ENCODE measurements at places on chromosomes 5 and 9.

GRCh38 chr5:131229623-131230022 lies 34.2 kb upstream of the CDC42SE2 start:
- no peak for DNase-seq

- no peak for DNase-seq
Observed at GRCh38 chr5:118506217-118506852, 482.0 kb downstream of the DTWD2 start.

GRCh38 chr5:50655067-50655809 lies 11.2 kb upstream of the PARP8 start:
- no peak for DNase-seq

- DNase-seq, result no peak
Observed at GRCh38 chr5:116088062-116088461, 3.2 kb downstream of the COMMD10 start.

- DNase-seq, result no peak
Observed at GRCh38 chr5:138955671-138956295, 80.6 kb upstream of the LRRTM2 start.

DNA sequence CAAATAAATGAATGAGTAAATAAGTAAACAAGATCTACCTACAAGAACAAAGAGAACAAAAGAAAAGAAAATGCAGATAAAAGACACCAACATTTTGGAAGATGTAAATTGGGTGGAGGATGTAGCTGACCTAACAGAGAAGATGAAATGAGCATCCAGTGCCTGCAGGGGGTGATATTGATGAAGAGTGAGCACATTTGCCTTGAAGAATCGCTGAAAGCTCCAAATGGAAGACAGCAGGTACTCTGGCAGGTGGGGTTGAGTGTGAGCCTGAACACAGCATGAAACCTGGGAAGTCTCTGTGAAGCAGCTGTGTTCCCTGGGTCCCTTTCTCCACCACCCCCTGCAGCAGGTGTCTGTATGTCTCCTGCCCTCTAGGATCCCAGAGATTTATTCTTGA lies 125.6 kb downstream of the NXNL2 start:
- DNase-seq, result peak; percentile 6

GRCh38 chr5:179233909-179234562 lies 111.2 kb downstream of the ADAMTS2 start:
- no peak for DNase-seq

GRCh38 chr5:164573397-164573796 lies 1068.0 kb downstream of the MAT2B start:
- no peak for DNase-seq

DNA sequence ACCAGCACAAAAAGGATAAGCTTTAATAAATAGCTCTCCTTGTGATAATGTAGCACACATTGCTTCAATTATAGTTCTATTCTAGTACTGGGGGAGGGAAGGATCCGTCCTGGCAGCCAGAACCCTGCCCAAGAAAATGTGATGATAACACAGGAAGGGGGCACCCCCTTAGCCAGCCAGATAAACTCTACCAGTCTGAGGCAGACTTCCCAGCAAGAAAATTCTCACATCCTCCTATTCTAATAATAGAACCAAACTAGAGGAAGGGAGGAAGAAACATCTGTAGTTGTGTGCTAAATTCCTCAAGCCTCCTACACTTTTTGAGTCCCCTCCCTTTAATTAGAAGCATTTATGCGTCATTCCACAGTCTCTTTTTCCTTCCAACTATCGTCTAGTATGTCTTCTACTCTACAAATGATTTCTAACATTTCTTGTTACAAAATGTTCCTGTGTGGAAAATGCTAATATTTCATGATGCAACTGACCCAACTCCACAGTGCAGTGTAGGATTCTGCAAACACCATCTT lies 261.0 kb downstream of the SEMA5A start:
- DNase-seq, result no peak

DNA sequence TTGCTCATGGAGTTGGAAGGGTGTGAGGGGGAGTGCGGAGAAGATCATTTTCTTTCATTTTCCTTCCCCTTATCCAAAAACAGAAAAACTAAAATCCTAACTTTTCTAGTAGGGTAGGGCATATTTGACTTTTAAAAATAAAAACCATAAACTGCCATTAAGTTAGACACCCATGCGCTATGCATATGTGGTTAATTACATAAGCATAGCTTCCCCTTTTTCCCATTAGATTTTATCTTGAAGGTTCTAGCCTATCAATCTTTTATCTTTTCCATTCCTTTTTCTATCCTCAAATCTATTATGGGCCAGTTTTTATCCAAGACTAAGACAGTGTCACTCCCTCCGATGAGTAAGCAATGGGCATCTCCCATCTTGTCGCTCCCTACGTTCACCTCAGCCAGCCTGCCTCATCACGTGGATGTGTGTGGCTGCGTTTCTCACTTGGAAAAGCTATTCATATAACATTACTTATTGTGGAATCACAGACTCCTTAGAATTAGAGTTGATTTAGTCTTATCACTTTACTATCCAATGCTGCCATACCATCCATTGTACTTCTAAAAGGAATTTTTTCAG lies 49.2 kb downstream of the PCSK5 start:
- no peak for DNase-seq

DNA sequence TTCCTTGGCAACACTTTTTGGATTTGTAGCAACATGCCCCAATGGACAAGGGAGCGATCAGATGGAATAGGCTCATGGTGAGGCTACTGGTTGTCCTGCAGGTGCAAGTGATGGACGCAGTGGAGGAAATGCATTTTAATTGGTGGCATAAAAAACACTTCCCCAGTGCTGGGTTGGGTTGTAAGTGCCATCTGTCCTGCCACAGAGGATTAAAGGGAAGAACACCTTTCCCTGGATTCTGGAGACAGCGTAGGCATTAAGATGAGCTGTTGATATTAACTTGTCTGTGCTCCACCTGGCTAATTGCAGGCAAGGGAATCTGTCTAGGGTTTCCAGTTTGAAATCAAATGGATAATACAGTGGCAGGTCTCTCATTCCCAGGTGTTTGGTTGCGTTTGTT lies 173.4 kb downstream of the ZNF462 start:
- no peak for DNase-seq

- DNase-seq, result no peak
Observed at GRCh38 chr9:6414247-6414641, 1.2 kb downstream of the UHRF2 start.

DNA sequence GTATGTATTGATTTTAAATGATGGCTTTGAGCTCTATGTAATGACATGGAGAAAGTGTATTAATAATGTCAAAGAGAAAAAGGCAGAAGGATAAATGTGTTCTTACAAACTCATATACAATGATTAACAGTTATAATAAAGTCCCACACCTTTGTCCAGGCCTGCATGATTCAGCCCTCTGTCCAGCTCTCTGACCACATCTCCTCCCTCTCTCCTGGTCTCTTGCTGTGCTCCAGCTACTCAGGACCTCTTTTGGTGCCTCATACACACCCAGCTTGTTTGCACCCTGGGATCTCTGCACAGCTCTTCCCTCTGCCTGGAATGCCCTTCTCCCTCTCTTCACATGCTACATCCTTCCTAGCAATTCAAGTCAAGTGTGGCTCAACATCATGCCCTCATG lies 37.5 kb upstream of the DMRT1 start:
- no peak for DNase-seq

- no peak for DNase-seq
Observed at GRCh38 chr9:38278457-38278856, 114.0 kb upstream of the ALDH1B1 start.

- DNase-seq, result peak; percentile 34
Observed at GRCh38 chr9:88387036-88387551, 1.1 kb upstream of the SPIN1 start.

DNA sequence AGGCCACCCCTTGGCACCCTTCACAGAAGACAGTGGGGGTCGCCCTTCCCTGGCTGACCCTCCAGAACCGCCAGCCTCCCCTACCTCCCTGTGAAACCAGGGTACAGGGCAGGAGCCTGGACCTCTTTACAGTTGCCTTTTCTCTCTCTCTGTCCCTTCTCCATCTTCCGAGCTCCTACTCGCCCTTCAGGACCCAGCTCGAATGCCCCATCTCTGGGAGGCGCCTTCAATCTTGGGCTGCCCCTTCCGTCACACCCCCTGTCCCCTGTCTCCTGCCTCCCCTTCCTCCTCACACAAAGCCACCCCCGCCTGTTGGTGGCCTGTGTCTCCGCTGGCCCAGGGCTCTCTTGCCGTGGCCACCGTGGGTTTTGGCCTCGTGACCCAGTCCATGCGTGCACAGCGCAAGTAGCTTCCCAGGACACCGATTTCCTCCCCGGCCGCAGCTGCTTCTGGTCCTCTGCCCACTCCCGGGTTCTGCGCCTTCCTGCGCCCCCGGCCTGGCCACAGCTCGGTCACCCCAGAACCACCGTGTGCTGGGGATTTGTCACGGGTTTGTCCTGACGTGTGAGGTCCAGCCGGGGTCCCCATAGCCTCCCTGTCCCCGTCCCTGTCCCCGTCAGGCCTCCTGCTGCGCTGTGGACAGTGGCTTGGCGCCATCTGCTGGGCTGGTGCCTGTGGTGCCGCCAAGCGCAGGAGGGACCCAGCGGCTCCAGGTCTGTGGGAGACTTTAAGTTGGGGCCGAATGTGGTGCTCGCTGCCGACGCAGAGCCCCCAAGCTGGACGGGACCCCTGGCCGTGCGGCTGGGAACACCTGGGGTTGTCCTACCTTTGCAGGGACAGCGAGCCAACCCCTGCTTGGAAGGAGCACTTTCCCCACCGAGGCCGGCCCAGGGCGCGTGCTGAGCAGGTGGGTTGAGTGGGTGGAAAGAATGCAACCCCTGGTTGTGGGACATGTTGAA lies 4.0 kb upstream of the TMEM250 start:
- DNase-seq, result peak; percentile 83

DNA sequence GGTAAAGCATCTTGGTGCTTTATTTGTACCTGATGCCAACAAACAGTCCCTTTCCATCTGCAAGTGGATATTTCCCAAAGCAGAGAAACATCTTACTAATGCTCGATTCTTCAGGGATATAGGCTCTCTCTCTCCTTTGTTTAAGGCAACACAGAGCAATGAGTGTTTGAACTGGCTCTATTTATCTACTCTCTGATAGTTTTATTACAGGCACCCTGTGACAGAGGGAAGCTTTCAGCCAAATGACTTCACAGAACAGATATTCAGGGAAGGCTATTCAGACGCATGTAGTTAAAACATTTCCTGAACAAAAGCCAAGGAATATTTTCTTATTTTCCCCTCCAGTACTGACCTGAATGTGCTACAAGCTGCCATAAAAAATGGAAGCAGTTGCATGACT lies 141.8 kb downstream of the YIPF5 start:
- DNase-seq, result no peak

DNA sequence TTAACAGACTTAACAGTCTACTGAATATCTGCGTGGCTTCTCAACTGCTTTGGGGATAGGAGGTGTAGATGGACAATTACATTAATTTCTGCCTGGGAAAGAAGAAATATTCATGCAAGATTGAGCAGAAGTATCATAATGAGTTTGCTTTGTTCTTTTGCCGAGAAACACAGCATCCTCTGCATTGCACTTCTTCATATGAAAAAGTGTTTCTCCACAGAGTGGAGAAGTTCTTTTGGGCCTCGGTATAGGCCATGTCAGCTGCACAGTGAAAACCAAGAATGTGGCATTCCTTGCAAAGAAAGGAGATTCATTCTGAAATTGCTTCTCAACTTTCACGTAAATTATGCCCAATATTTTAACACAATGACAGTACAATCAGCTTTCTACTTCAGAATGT lies 17.6 kb upstream of the SNX2 start:
- DNase-seq, result no peak

DNA sequence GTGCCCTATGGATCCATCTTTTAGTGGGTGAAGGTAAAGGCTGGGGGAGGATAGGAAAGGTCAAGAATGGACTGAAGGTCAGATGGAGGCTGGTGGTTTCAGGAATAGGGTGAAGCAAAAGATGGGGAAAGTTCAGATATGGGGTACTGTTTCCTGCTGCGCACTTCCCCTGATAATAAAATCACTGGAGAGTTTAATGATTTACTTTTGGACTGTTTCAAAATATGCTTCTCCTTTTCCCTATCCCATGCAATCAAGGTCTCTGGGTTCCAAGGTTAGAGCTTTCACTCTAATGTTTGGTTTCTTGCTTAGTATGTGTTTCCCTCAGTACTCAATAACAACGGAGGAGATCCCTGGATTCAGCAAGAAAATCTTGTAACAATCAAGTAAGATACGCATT lies 10.8 kb upstream of the PPP3R2 start:
- no peak for DNase-seq

DNA sequence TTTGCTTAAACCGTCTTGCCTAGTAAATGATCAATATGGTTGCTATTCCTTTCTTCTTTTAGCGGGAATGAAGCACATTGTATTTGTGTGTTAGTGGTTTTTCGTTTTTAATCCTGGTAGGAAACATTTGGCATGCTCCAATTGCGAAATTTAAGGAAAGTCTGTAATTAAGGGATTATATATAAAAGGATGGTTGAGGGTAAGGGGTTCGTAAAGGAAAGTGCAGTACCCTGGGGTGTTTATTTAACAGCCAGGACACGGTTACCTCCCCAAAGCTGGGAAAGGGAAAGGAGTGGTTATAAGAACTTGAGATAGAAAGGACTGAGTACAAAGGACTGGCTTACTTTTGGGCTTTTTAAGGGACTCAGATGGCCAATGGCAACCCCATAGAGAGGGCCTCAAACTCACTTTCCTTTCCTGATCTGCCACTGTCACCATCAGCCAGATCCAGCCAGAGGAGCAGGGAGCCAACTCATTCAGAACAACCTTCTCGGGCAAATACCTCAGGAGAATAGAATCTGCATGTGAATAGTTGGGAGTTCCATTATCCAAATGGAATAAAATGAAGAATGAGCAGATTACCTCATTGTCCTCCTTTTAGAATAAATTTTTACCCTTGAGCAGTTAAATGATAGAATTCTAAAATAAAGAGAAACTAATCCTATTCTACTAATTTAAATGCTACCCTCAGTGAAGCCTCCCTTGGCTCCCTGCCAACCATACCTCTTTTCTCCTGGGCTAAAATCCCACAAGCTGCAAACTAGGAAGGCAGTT lies 117.7 kb downstream of the SNCAIP start:
- DNase-seq, result no peak

DNA sequence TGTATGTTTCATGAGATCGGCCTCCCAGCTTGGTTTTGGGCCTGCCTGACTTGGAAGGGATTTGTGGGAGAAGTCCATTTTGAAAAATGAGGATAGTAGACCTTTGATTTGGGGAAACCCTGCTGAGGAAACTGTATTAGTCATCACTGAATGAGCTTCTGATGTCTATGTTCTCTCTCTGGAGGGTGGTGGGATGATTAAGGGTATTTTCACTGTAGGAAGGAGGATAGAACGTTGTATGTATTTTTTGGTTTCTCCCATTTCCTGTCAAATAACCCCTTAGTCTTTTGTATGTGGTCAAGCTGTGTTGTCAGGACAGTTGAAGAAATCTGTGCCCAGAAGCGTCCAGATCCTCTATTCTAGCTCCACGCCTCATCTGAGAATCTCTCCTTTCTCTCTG lies 151.9 kb downstream of the INSYN2B start:
- no peak for DNase-seq

All from activated T-cell treated with anti-CD3 and anti-CD28 coated beads, Interleukin-2, amount 50 U/mL, for 72 hours (primary cell).